Activated CD4-positive, alpha-beta T cell treated with anti-CD3 and anti-CD28 coated beads for 36 hours (primary cell): ENCODE measurements at places on chromosomes 2 and 18. TPM values are rescaled to one million over a fixed set of nuclear protein-coding genes. Genes with fewer than 3 reads are reported as not detected.

BMP10 gene
- total RNA-seq, result not detected

DNA sequence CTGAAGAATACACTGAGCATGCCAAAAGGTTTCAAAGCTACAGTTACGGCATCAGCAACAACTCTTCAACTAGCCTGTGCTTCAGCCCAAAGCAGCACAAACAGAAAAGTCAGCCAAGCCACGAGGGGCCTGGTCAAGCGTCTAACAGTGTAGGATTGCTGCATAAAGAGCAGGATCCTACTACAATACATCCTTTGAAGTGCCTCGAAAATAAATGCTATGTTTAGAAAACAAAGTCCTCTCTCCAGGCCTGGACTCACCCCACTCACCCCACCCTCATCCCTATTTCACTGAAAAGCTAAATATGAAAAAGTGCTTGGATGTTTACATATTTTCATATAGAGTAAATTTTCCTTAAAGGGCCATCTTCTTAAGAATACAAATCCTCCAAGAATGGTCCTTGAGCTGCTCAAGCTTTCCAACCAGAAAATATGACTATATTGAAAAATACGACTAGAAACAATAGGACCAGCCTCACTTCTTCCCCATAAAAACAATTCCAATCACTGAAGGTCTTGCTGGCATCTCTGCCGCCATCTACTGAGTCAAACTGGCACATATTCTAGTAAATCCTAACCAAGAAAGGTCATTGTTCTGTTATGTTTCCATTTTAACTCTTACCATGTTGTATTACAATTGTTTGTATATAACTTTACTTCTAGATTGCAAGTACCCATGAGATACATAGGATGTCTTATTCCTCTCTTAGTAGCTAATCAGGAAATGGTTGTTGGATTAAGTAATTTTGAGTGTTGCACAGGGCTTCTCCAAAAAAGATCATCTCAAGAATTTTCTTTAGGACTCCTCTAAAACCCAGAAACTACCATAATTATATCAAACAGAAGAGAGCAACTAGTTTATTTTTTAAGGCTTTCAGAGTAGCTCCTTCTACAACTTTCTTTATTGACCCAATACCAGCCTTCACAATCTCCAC lies 63.6 kb downstream of the CLHC1 start:
- H3K4me1 ChIP-seq, result no peaks in the 10 kb centered on the region
- H3K27ac ChIP-seq, result no peak overlapping the region
- no peaks in the 10 kb centered on the region for H3K36me3 ChIP-seq
- peak; percentile 52 for DNase-seq

- H3K4me3 ChIP-seq, result no peak overlapping the region
- peaks cover 72% of the 10 kb centered on the region for H3K27me3 ChIP-seq
- no peaks in the 10 kb centered on the region for H3K36me3 ChIP-seq
- peaks cover 17% of the 10 kb centered on the region for H3K4me1 ChIP-seq
- H3K27ac ChIP-seq, result no peak overlapping the region
- DNase-seq, result no peak
These were observed 8.8 kb downstream of the SIX2 start for GRCh38 chr2:45000341-45000901.

- H3K27me3 ChIP-seq, result no peaks in the 10 kb centered on the region
- H3K36me3 ChIP-seq, result peaks cover 20% of the 10 kb centered on the region
- DNase-seq, result no peak
- H3K4me1 ChIP-seq, result peaks cover 12% of the 10 kb centered on the region
- no peak overlapping the region for H3K27ac ChIP-seq
- H3K4me3 ChIP-seq, result no peak overlapping the region
These were observed 171.3 kb downstream of the ARHGAP15 start for GRCh38 chr2:143300536-143300935.

- no peak for DNase-seq
- H3K4me3 ChIP-seq, result no peak overlapping the region
- H3K27ac ChIP-seq, result no peak overlapping the region
- peaks cover 58% of the 10 kb centered on the region for H3K27me3 ChIP-seq
- no peaks in the 10 kb centered on the region for H3K36me3 ChIP-seq
These were observed 11.8 kb downstream of the GAD1 start for GRCh38 chr2:170828533-170828916.

GAL3ST2 gene
- total RNA-seq, result 0.94 TPM

- H3K36me3 ChIP-seq, result no peaks in the 10 kb centered on the region
- H3K27me3 ChIP-seq, result peaks cover 5% of the 10 kb centered on the region
- H3K27ac ChIP-seq, result no peak overlapping the region
- DNase-seq, result no peak
- no peak overlapping the region for H3K4me3 ChIP-seq
These were observed 15.1 kb upstream of the MBOAT2 start for GRCh38 chr2:9018534-9018933.

POMC gene
- total RNA-seq, result 8.3 TPM

DNA sequence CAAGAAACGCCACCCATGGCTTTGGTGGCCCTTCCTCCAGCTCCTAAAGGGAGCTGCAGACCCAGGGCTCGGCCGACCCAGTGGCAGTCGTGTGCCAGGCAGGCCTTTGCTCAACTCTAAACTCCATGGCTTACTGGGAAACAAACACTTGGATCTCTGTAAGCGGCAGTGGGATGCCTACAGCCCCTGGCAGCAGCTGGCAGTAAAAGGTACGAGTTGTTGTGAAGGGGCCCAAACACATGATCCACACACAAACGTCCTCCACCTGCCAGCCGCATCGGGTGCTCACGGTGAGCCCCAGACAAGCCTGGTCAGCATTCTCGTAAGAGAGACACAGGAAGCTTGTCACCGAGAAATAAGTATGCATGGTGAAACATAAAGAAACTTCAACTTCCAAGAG lies 214.9 kb downstream of the MGAT5 start:
- no peak for DNase-seq
- H3K4me3 ChIP-seq, result no peak overlapping the region
- no peaks in the 10 kb centered on the region for H3K36me3 ChIP-seq
- H3K27me3 ChIP-seq, result no peaks in the 10 kb centered on the region
- H3K27ac ChIP-seq, result no peak overlapping the region
- no peaks in the 10 kb centered on the region for H3K4me1 ChIP-seq

METTL21A gene
- total RNA-seq, result 29.5 TPM

DLGAP1 gene
- total RNA-seq, result not detected

DNA sequence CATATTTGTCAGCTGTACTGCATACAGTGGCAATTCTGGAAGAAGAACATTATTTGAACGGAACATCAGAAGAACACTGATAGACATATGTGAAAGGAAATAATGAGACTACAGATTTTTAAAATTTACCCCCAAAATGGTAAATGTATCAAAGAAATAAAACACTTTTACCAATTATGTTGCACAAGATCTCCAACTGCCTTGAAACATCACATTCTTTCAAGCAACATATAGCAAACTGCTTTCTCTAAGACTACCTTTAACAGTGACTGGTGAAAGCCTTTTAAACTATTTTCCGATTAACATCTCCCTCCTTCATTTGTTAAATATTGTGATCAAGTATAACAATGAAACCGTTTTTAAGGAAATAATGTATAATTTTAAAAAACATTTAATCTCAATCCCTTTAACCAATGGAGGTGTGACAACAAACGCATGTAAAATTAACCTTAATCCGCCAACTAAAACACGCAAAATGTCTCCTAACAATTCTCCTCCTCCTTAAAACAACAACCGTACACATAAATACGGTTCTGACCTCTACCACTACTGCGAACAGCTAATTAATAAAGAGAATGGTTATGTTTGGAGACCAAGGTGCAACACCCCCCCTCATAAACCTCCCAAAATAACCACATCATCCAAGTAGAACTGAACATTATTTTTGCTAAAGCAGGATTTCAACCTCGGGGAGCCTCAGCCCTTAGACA lies 2.4 kb downstream of the FBXO11 start:
- peaks cover 36% of the 10 kb centered on the region for H3K4me1 ChIP-seq
- peak overlapping the region; percentile 95 for H3K4me3 ChIP-seq
- H3K36me3 ChIP-seq, result peaks cover 10% of the 10 kb centered on the region
- peak overlapping the region; percentile 95 for H3K27ac ChIP-seq

STARD6 gene
- 0.23 TPM for total RNA-seq

CNDP2 gene
- total RNA-seq, result 146 TPM

BOLL gene
- not detected for total RNA-seq

- H3K27me3 ChIP-seq, result no peaks in the 10 kb centered on the region
- H3K4me3 ChIP-seq, result no peak overlapping the region
- H3K36me3 ChIP-seq, result peaks cover 23% of the 10 kb centered on the region
- peak overlapping the region; percentile 47 for H3K27ac ChIP-seq
- H3K4me1 ChIP-seq, result peaks cover 2% of the 10 kb centered on the region
These were observed 38.0 kb downstream of the COA5 start for GRCh38 chr2:98570356-98570755.

DNA sequence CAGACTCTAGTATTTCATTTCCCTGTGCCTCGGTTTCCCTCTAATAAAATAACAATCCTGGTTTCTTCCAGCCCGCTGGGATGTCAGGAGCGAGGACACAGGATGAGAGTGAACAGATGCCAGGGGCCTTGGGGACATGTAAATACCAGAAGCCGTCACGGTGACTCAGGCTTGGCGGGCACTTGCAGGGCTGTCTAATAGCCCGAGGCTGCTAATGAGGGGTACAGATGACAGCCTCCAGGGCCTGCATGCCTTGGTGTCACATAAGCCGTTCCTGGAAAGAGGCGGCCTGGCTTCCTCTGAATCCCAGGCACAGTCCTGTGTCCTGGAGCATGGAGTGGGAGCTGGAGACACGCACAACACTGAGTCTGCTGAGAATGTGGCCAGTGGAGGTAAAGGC lies 28.2 kb downstream of the HS1BP3 start:
- H3K4me3 ChIP-seq, result no peak overlapping the region
- DNase-seq, result no peak
- no peak overlapping the region for H3K27ac ChIP-seq
- no peaks in the 10 kb centered on the region for H3K4me1 ChIP-seq
- no peaks in the 10 kb centered on the region for H3K27me3 ChIP-seq

SH3BP4 gene
- total RNA-seq, result 0.32 TPM

DNA sequence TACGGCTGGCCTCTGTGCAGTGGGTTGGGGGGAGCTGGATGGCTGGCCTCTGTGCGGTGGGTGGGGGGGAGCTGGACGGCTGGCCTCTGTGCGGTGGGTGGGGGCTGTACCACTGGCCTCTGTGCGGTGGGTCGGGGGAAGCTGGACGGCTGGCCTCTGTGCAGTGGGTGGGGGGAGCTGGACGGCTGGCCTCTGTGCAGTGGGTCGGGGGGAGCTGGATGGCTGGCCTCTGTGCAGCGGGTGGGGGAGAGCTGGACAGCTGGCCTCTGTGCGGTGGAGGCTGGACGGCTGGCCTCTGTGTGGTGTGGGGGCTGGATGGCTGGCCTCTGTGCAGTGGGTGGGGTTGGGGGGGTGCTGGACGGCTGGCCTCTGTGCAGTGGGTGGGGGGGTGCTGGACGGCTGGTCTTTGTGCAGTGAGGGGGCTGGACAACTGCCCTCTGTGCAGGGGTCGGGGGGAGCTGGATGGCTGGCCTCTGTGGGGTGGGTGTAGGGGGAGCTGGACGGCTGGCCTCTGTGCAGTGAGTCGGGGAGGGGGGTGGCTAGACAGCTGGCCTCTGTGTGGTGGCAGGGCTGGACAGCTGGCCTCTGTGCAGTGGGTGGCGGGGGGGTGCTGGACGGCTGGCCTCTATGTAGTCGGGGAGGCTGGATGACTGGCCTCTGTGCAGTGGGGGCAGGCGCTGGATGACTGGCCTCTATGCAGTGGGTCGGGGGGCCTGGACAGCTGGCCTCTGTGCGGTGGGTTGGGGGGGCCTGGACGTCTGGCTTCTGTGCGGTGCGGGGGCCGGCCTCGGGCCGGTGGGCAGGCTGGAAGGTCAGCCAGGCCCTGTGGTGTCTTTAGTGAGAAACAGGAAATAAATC lies 31.9 kb downstream of the NFATC1 start:
- peaks cover 28% of the 10 kb centered on the region for H3K4me1 ChIP-seq
- no peaks in the 10 kb centered on the region for H3K27me3 ChIP-seq
- peaks cover 38% of the 10 kb centered on the region for H3K36me3 ChIP-seq
- H3K4me3 ChIP-seq, result no peak overlapping the region
- DNase-seq, result no peak

GALR1 gene
- not detected for total RNA-seq

GRCh38 chr2:69977186-69977585 lies 15.8 kb upstream of the ASPRV1 start:
- no peaks in the 10 kb centered on the region for H3K36me3 ChIP-seq
- DNase-seq, result no peak
- no peak overlapping the region for H3K27ac ChIP-seq

HK2 gene
- 84.4 TPM for total RNA-seq

GRCh38 chr2:171629113-171629512 lies 58.2 kb upstream of the DYNC1I2 start:
- H3K4me3 ChIP-seq, result no peak overlapping the region
- DNase-seq, result no peak
- no peaks in the 10 kb centered on the region for H3K4me1 ChIP-seq

DNA sequence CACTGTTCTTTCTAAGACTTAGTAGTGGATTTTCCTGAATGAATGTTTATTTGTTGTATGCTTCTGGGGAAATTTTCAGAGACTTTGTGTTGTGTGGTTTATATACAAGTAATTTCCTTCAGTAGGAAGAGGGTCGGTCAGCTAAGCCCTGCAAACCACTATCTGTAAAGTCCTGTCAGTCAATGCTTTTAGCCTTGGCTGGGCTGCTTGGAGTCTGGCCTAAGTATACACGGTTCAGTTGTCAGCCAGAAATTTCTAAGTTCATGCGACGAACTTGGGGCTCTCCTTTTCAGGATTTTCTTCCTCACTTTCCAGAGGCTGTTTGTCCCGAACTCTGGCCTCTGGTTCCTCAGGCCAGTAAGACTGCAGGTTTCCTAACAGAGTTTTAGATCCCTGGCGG lies 21.3 kb downstream of the C2orf49 start:
- H3K4me1 ChIP-seq, result peaks cover 28% of the 10 kb centered on the region
- no peak overlapping the region for H3K27ac ChIP-seq
- peaks cover 52% of the 10 kb centered on the region for H3K36me3 ChIP-seq
- no peaks in the 10 kb centered on the region for H3K27me3 ChIP-seq

FTCDNL1 gene
- total RNA-seq, result 3.8 TPM

DNA sequence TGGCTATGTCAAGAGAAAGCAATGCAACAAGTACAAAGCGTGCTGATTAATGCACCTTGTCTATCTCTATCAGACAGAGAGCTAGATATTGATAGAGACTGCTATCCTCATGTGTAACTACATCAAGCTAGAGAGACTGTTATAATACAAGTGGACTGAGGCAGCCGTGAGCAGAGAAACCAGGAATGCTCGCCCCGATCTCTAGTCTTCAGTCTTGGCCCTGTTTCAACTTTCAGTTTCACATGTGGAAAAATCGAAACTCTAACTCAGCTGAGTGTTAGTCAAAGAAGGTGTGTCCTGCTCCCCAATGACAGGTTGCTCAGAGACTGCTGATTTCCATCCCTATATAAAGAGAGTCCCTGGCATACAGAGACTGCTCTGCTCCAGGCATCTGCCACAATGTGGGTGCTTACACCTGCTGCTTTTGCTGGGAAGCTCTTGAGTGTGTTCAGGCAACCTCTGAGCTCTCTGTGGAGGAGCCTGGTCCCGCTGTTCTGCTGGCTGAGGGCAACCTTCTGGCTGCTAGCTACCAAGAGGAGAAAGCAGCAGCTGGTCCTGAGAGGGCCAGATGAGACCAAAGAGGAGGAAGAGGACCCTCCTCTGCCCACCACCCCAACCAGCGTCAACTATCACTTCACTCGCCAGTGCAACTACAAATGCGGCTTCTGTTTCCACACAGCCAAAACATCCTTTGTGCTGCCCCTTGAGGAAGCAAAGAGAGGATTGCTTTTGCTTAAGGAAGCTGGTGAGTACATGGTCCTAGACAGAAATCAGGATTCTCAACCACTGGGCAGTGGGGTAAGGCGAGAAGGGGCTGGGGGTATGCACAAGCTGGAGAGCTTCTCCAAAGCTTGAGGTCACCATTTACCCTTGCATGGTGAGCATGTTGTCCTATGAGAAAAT lies at the start of gene RSAD2:
RSAD2 (plus strand) TSS at position 376 of the 903 bp plus-strand sequence; CDS start at position 400, 24 bp downstream.
- peak within 1 kb of the TSS; percentile 38 for H3K27ac ChIP-seq
